ENCODE measurements at places on chromosomes 1 and 21. TPM values are rescaled to one million over a fixed set of nuclear protein-coding genes. Genes with fewer than 3 reads are reported as not detected.

DNA sequence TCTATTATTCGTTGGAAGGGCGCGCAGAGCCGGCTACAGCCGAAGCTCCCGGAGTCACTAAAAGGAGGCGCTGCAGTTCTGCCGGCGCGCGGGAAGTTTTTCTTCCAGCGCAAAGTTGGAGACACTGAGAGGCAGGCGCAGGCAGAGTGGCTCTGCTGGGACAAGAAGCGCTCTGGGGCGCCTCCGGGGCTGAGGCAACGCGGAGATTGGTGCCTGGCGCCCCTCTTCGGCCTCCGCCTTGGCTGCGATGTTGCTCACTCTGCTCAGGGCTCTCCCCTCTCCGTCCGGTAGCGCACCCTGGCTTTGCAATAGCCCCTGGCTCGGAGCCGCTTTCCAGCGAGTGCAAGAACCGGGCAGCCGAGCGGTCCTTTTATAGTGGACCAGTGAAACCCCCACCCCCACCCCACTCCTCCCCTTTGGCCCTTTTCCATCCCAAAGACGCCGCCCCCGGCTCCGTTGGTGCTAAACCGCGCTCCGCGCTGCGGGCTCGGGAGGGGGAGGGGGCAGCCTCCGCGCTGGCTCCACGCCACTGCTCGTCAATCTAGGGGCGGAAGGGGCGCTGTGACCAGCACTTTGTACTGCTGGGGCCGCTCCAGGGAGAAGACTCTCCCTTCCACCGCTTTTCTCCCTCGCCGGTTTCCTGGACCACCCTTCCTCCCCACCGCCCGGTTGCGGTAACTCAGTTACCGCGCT lies at the start of gene ADAMTS1:
Gene ADAMTS1, minus strand, starts transcription at position 344 of the 693 bp plus-strand sequence. CDS start 455 bp downstream, outside the sequence.
- DNase-seq: peak; percentile 95

GRCh38 chr1:203173566-203173965 lies 2.1 kb downstream of the MYBPH start:
- DNase-seq: no peak

DNA sequence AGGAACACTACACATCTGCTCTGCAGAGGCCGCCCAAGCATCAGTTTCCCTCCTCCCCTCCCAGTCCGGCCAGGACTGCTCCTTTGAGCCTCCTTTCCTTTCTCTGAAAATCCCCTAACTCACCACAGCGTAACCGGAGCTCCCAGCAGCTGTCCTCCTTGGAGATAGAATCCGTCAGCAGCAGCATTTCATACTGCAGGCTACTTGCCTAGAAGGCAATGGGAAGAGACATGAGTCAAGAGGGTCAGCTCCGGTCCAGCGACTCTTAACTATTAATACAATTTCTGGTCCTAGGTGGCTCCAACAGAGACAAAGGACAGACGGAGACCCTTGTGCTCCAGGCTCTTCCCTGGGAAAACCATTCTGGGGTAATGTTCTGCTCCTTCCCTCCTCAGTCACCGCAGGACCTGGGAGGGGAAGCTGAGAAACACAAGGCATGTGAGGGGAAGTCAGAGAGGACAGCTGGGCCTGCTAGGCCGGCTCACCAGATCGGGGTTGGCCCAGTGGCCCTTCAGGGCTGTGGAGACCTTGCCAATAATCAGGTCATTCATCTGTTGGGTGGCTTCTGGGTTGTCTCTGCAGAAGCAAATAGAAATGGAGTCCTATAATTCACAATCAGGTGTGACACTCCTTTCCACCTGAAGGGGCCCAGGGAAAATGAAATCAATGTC lies 99.7 kb downstream of the UBR4 start:
- DNase-seq: no peak

- DNase-seq: no peak
These were observed 155.7 kb downstream of the TM2D1 start for GRCh38 chr1:61569303-61569621.

DNA sequence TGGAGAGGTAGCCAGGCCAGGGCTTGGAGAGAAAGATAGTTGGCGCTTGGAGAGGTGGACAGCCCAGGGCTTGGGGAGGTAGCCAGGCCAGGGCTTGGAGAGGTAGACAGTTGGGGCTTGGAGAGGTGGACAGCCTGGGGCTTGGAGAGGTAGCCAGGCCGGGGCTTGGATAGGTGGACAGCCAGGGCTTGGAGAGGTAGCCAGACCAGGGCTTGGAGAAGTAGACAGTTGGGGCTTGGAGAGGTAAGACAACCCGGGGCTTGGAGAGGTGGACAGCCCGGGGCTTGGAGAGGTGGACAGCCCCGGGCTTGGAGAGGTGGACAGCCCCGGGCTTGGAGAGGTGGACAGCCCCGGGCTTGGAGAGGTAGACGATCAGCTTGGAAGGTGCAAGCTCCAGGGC lies 7.7 kb downstream of the LSS start:
- DNase-seq: no peak

The CCDC17 gene
- 1.3 TPM for total RNA-seq

DNA sequence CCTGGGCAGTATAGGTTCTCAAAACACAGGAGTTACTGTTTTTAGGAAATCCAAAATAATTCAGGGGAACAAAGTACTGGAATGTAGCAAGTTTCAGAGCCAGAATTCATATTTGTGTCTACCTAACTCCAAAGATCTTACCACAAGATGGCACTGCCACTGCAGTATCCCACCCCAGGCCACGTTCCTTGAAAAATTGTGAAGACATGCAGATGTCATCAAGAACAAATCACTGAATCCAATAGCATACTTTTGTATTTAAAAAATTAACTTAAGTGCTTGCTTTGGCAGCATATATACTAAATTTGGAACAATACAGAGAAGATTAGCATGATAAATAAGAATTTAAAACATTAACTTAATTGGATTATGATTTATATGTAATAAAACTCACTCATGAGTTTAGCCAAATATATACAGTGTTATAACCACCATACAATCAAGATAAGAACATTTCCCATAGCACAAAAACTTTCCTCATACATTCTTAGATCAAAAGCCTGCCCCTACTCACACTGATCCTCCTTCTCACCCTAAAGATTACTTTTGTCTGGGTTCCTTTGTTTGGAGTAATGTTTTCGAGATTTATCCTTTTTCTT lies 209.9 kb downstream of the FAF1 start:
- peak; percentile 13 for DNase-seq

All from hepatocyte (in vitro differentiated cells).